ENCODE measurements at places on chromosomes 2 and 18.

GRCh38 chr2:127025359-127026166 is 81.4 kb downstream of the BIN1 start:
- DNase-seq: no peak

DNA sequence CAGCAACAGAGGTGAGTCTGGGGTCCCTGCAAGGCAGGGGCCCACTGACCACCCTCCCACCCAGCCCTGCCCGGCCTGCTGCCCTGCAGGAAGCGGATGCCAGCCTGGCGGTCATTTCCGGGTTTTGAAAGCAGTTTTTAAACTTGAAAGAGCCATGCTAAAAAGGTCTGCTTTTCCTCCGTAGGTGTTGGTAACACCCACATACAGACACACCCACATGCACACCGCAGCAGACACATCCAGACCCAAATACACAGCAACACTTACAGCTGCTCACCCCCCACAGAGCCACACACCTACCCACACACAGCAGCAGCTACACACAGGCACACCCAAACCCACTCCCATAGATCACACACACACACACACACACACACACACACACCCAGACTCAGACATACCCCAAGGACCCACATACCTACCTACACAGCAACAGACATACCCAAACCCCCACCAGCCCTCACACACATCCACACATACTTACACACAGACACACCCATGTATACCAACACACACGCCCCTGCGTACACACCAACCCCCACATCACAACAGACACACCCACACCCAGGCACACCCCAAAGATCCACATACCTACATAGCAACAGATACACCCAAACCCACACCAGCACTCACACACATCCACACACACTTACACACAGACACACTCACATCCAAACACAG is 7.6 kb downstream of the ZFP36L2 start:
- peak; percentile 65 for DNase-seq

DNA sequence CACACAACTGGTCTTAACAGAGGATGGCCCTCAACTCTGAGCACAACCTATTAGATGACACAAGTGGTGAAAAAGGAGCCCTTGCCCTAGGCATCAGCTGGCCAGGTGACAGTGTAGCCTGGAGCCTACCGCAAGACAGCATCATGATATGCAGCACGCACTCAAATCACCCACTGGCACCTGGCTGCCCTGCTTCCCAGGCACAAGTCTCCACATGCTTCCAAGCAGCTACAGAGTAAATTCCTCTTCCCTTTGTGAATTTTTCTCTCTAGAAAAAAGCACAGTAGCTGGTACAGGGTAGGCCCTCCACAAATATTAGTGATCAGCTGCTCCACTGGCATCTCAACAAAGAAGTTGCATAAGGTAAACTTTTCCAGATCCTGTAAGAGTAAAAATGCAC is 6.0 kb downstream of the FBXO15 start:
- no peak for DNase-seq

DNA sequence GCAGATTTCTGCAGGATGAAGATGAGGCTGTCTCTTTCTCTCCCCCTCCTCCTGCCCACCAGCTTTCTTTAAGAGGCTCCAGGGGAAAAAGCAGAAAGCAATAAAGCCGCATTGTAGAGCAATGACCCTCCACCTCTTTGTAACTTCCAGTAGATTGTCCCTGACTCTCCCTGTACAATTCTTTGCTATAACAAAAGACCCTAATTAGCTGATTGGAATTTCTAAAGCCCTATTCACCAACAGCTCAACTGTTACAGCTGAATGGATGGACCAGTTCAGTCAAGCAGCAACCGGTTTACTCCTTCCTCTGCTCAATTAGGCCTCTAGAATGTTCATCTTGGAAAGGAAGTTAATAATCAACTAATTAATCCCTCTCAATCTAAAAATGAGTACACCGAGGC is 301.0 kb downstream of the STK39 start:
- DNase-seq: no peak

- DNase-seq: no peak
Measured at GRCh38 chr2:191327484-191327883, 82.3 kb downstream of the MYO1B start.
